Activated gamma-delta T cell treated with Interleukin-2 at 50 U/mL for 16 hours (primary cell): ENCODE measurements at places on chromosomes 7 and 10.

DNA sequence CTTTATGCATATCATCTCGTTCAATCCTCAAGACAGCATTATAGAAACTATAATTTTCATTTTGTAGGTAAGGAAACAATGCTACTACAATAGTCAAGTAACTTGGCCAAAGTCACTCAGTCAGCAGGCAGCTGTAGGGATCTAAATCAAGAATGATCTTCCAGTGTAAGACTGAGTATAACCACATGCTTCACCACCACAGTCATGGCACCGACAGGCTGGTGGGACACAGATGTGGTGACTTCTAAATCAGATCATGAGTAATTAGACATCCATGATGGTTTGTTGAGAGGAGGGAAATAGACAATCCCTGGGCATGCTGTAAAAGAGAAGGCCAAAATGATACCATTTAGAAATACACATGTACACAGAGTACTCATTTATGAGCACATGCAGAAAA is 84.1 kb upstream of the ASAH2 start:
- DNase-seq = no peak

GRCh38 chr7:41882256-41882655 is 179.4 kb upstream of the INHBA start:
- no peak for DNase-seq

- no peak for DNase-seq
Observed at GRCh38 chr10:75451831-75452230, 20.4 kb downstream of the LRMDA start.

DNA sequence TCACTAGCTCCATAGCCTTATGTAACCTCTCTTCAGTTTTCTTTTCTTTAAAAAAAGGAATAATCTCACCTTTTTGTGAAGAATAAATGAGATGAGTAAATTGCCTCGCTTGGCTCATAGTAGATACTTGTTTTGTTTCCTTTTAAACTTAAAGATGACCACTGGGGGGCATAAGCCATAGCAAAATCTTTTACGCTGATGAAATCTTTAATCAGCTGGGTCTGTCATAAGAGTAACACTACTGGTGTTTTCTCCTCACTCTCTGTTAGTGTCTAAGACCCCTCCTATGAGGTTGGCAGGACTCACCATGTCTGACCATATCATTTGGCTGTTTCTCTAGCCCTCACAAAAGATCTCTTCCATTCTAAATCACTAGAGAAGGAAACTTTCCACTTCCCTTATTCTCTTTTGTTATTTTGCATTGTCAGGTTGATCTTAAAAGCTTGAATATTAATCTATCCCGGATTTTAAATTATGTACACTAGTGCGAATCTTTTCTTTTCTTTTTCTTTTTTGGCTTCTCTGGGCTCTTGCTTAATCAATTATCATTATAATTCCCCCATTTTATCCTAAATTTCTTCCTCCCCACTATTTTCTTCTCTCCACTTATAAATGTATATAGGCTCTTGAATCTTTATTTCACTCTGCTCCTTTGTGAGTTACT is 12.5 kb downstream of the STAG3 start:
- DNase-seq = no peak

DNA sequence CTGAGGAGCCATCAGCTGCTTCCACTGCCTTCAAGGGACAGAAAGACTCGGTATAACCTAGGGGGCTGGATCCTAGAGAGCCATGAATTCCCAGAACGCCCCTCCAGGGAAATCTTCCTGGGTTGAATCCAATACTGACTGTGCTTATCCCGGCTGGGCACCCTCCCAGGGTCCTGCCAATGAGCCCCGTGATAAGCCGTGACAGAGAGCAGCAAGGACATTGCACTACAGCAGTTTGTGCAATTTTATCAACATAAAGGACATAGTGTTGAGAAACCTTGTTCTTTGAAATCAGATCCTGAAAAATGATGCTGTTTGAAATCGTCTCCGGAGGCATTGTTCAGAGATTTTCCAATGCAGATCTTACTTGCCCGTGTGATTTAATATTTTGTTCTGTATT is 18.8 kb downstream of the AKR1B1 start:
- DNase-seq = no peak

DNA sequence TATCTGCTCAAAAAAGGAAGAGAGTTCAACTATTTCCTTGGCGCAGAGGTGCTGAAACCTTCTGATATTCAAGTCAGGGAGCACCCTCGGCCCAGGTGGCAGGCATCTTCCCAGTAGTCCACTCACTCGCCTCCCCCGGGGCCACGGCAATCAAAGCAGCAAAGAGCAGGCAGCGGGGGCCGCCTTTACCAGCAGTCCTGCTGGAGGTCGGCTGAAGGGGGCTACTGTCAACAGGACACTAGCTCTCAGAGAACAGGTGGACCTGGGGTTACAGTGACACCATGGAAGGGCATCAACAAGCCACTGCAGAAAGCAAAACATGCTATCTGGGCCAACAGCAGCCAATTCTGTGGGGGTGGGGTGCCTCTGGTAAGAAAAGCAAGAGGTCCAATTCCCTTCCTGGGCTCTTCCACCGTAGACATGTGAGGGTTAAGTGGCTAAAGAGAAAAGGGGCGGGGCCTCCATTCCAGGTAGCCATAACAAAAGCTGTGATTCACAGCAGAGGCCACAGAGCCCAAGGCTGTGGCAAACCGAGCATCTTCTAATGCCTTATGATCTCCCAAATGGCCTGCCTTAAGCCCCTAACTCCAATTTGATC is 9.4 kb downstream of the FZD9 start:
- no peak for DNase-seq

DNA sequence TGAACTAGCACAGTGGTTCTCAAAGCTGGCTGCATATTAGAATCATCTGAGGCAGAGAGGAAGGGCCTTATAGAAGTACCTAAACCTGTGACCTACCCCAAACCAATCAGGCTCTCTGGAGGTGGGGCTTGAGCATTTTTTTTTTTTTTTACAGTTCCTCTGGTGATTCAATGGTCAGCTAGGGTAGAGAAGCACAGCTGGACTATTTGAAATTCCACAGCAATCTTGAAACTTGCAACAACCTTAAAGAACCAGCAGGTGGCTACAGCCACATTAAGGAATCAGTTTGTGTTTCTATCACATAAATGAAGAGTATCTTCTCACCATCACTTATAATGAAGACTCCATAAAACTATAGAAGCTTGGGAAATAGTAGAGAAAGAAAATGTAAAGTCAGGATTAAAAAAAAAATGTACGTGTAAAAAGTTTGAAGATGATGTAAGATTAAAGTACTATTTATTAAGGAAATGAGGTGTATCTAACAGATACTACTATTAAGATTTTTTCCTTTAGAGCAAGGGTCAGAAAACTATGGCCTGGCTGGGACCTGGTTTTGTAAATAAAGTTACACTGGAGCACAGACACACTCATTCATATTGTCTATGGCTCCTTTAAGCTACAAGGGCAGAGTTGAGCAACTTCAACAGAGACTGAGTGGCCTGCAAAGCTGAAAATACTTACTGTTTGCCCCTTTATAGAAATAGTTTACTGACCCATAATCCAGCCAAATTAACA is 3.8 kb downstream of the RTKN2 start:
- DNase-seq = no peak

DNA sequence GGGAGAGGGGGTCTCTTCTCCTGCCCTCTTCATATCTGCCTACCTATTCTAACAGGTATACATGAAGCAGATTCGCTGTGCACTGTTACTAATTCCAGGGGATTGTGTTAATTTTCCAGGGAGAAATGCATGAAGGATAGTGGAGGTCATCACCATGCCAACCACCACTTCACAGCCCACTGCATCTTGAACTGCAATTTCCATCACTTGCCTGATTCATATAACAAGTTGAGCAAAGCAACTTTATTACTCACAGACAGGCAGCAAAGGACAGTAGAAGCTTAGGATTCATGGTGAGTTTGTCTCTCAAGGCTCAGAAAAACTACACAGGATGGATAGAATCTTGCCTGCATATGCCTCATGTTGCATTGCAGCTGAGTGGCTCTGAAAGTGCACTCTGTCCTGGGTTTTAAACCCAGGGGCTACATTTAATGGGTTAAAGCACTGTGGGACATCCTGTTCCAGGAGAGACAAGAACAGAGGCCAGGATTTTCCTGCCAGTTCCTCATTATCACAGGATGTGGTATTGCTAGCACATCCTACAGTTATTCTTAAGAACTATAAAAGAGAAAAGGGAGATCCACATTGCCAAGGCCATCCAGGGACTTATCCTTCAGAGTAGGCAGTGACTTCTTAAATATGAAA is 136.9 kb upstream of the PRSS1 start:
- DNase-seq = no peak

DNA sequence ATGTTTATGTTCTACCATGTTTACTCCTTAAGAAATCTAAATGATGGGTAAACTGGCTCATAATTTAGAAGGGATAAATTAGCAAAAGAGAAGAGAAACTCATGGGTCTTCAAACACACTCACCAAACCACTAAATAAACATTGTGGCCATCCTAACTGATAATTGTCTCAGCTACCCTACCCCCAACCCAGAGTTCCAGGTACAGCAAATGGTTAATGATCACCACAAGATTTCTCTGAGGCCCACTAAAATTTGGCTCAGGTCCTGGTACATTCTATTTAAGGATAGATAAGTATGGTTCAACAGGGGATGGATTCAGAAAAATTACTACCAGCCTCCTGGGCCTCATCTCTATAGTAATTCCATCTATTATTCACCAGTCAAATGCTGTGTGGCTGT is 21.4 kb downstream of the SLC25A13 start:
- no peak for DNase-seq

GRCh38 chr7:110531186-110531585 is 559.7 kb upstream of the LRRN3 start:
- no peak for DNase-seq

DNA sequence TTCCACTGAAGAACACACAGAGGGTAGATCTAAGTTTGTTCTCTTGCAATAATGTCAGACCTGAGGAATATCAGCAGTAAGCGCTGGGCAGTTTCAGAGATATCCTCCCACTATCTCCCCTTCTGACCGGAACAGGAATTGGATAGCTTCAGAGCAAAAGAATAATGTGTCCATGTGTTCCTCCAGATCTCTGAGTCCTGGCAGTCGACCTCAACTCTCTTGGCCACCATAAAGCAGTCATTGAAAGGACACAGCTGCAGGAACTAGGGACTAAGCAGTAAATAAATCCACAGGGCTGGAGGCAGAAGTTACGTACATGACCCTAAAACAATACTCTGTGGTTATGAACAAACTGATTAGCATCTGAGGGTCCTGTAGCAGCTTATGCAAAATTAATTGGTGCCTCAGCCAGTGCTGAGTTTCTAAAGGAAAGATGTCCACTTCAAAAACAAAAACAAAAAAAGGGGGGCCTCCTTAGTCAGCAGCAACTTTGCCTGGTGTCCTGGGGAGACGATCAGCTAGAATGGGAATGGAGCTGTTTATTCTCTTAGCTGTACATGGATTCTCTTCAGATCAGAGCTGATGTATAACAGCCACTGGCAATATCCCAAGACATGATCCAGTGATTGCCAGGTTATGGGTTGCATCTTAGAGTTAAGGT is 6.4 kb upstream of the PRTFDC1 start:
- no peak for DNase-seq

- DNase-seq = peak; percentile 32
Observed at GRCh38 chr10:73413108-73413527, 740 bp downstream of the ANXA7 start.
